ENCODE measurements at places on chromosomes 4 and X. TPM values are rescaled to one million over a fixed set of nuclear protein-coding genes. Genes with fewer than 3 reads are reported as not detected.

ASB12 gene
- not detected for total RNA-seq

ARHGEF6 gene
- total RNA-seq, result 3.1 TPM

MEPE gene
- not detected for total RNA-seq

ZNF674 gene
- 6.4 TPM for total RNA-seq

EVC2 gene
- total RNA-seq, result 5.9 TPM

NKX3-2 gene
- under 0.01 TPM for total RNA-seq

TEX13C gene
- not detected for total RNA-seq

MBTPS2 gene
- 4.7 TPM for total RNA-seq

MAMLD1 gene
- 1.4 TPM for total RNA-seq

AMTN gene
- total RNA-seq, result not detected

TLR10 gene
- total RNA-seq, result not detected

SUPT20HL1 gene
- not detected for total RNA-seq

SOX3 gene
- not detected for total RNA-seq

AR gene
- total RNA-seq, result 4.7 TPM

RRH gene
- total RNA-seq, result not detected

TMPRSS11D gene
- not detected for total RNA-seq

PPEF1 gene
- total RNA-seq, result not detected

OR13H1 gene
- not detected for total RNA-seq

LRP2BP gene
- total RNA-seq, result 0.56 TPM

CACNA1F gene
- not detected for total RNA-seq

CT45A9 gene
- not detected for total RNA-seq

CT83 gene
- not detected for total RNA-seq

ARHGAP6 gene
- total RNA-seq, result 1.8 TPM

PRR32 gene
- not detected for total RNA-seq
